ENCODE measurements at places on chromosomes 7 and 10.

DNA sequence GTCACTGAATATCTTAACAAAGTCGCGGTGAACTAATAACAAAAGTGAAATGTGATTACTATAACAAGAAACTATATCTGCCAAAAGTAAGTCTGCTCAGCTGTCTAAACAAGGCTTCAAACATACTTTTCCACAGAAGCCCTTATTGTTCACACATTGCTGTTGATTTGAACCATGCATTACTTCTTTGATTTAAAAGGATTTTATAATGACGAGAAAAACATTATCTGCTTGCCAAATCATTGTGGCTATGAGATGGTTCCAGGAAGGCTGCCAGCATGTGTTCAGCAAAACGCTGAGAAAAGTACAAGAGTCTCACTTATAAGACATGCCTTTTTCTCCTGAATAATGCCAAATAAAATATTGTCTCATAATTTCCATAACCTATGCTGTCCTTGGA lies 24.4 kb downstream of the RNF133 start:
- no peak for DNase-seq

DNA sequence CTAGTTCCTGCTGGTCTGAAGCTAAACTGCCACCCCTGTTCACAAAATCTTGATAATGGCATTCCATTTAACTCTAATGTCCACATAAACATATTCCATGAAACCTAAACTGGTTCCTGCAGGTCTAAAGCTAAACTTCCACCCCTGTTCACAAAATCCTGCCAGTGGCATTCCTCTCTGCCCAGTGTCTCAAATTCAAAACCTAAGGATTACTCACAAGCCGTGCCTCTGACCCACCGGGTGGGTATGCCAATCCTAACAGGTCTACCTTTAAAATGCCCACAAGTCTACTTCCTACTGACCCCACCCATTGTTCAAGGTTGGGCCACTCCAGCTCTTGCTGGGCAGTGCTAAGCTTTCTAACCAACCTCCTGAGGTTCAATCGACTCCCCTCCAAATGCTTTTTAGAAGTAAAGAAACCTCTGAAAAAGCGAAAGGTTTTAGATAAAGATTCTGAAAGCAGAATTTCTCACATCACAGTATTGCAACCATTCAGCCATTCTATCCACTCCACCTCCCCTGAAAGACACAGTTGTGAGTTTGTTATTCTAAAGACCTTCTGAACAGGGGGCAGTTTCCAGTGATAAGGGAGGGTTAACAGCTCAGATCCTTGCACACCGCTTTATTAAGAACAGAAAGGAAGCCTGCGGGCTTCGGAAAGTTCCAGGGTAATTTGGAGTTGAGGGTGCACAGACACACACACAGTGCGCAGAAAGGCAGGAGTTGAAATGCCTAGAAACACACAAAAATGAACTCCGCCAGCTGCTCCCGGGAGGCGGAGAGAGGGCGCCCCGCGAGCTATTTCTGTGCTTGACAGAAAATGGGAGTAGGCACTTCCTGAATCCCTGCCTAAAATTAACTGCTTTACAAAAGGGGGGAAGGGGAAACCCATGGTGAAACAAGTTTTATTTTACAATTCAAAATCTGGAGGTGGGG lies 87.7 kb downstream of the TNS3 start:
- no peak for DNase-seq

DNA sequence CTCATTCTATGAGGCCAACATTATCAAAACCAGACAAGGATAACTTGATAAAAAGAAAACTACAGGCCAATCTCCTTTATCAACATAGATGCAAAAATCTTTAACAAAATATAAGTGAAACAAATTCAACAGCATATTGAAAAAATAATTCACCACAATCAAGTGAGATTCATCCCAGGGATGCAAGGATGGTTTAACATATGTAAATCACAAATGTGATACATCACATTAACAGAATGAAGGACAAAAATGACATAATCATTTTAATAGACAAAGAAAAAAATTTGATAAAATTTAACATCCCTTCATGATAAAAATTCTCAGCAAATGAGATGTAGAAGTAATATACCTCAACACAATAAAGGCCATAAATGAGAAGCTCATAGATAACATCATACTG lies 53.8 kb downstream of the TCAF1 start:
- no peak for DNase-seq

DNA sequence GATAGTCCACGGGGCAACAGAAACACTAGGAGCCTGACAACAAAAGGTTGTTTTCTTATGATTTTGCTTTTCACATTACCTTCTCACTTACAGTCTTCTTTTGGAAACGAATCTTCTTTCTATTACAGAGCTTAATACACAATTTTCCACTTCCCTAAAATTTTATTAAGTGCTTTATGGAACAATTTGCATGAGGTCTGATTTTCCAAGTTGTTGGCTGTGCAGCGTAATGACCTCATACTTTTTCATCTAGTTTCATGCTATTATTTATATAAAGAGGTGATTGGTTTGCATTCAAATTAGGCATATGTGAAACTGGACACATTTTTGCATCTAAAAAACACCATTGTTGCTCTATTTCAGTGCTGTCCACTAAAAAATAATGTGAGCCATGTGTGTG lies 76.7 kb downstream of the CFAP58 start:
- DNase-seq, result no peak

DNA sequence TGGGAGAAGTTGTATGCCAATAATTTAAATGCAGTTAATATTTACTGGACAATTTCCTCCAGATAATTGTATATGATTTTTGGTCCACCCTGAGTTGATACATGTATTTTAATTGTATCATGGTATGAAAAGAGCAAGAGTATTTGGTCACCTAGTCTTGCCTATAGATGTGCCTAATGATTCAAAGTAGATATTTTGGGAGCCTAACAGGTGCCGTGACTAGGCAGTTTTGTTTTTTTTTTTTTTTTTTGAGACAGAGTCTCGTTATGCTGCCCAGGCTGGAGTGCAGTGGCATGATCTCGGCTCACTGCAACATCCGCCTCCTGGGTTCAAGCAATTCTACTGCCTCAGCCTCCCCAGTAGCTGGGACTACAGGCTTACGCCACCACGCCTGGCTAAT lies 59.3 kb upstream of the ATRNL1 start:
- no peak for DNase-seq

GRCh38 chr10:3961082-3961481 lies 176.1 kb upstream of the KLF6 start:
- DNase-seq, result peak; percentile 63

- no peak for DNase-seq
Measured at GRCh38 chr10:47309408-47310089, 9.6 kb downstream of the GDF10 start.

DNA sequence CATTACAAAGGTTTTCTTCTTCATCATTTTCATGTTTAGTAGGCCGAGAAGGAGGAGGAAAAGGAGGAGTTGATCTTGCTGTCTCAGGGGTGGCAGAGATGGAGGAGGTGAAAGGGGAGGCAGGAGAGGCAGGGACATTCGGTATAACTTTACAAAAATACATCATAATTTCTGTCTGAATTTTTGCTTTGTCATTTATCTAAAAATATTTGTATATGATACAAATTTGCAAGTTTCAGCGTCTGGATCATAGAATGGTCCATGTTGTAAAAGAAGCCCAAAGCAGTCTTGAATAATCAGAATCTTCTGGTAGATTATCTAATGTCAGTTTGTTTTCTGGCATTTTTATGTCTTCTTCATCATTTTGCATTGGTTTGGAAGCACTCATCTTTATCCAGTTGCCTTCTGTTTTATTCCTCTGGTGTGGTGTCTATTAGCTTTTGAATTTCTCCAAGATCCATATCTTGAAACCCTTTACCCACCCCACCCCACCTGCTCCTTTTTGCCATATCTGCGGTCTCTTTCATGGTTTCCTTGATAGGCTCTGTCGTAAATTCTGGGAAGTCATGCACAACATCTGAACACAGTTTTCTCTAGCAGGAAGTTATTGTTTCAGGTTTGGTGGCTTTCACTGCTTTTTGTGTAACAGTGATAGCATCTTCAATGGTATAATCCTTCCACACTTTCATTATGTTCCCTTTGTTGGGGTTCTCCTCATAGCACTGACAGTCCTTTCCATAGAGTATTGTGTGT lies 95.0 kb downstream of the ST7 start:
- peak; percentile 89 for DNase-seq

GRCh38 chr10:111119637-111120036 lies 42.8 kb downstream of the ADRA2A start:
- no peak for DNase-seq
